ENCODE measurements at places on chromosomes 1 and 21. TPM values are rescaled to one million over a fixed set of nuclear protein-coding genes. Genes with fewer than 3 reads are reported as not detected.

Gene BARHL2
- not detected for total RNA-seq

Gene COL9A2
- total RNA-seq = not detected

Gene HJV
- not detected for total RNA-seq

- DNase-seq = no peak
These were observed 15.2 kb downstream of the SSX2IP start for GRCh38 chr1:84675106-84675505.

GRCh38 chr1:39679821-39680220 is 7.9 kb upstream of the NT5C1A start:
- no peak for DNase-seq

GRCh38 chr1:11855430-11855829 is 3.3 kb downstream of the NPPB start:
- no peak for DNase-seq

- DNase-seq = no peak
These were observed 356.4 kb upstream of the ST6GALNAC5 start for GRCh38 chr1:76510672-76511557.

DNA sequence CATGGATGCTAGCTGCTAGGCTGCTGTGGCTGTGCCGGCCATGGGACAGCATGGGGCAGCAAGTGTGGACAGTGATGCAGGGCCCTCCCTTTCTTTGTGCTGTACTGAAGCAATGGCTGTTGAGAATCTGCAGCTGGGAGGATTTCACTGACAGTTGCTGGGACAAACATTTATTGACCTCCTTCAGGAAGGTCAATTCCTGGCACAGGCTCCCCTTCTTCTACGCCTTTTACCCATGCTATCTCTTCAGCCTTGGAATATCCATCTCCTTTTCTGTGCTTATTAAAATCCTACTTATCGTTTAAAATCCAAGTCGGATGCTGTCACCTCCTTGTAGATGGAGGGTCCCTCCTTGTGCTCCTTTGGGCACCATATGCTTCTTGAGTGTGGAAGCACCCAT is 213.1 kb upstream of the USP24 start:
- DNase-seq = no peak

DNA sequence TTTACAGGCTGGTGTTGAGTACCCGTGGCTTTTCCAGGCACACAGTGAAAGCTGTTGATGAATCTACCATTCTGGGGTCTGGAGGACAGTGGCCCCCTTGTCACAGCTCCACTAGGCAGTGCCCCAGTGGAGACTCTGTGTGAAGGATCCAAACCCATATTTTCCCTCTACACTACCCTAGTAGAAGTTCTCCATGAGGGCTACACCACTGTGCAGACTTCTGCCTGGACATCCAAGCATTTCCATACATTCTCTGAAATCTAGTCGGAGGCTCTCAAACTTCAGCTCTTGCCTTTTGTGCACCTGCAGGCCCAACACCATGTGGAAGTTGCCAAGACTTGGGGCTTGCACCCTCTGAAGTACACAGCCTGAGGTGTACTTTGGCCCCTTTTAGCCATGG is 227.8 kb downstream of the BACH1 start:
- DNase-seq = no peak

Gene LCE2A
- not detected for total RNA-seq

DNA sequence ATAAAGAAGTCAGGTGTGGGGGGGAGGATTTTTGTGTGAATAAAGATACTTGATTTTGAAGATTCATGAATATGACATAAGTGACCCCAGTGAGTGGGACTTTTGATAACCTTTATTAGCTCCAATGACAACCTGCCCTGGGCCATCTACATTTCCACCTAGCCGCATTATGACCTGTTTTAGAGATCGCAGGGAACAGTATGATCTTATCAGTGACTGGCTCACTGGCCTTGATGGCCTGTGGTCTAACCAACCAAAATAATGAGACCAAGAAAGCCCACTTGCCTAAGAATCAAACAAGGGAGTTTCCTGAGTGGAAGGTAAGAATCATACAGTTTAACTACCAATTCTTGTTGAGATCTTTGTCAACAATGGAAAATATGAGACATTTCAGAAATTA is 1.8 kb downstream of the ELAPOR1 start:
- no peak for DNase-seq

DNA sequence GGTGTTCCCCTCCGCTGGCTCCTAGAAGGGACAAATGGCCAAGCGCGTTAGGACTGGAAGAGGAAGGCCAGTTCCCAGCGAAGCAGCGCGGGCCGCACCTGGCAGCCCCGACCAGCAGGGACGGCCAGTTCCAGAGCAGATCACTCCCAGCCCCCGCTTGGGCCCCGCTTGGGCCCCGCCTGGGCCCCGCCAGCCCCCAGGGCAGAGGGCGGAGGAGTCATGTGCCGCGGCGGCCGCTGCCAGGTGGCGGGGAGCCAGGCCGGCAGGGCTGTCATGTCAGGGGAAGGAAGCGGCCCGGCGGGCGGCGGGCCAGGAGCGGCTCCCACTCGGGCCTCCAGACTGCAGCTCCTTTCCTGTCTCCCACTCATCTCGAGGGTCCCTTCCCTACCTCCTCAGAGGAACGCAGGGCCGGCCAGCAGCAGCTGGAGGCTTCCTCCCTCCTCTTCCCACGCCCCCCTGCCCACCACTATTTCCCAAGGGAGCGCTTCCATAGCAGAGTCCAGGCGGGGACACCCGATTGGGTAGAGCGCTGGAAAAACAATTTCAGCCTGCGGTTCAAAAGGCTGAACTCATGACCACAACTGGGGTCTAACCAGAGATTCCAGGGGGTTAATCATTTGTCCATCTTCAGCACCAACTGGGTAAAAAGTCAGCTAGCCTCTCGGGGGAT is 16.5 kb downstream of the ZNF697 start:
- peak; percentile 83 for DNase-seq

DNA sequence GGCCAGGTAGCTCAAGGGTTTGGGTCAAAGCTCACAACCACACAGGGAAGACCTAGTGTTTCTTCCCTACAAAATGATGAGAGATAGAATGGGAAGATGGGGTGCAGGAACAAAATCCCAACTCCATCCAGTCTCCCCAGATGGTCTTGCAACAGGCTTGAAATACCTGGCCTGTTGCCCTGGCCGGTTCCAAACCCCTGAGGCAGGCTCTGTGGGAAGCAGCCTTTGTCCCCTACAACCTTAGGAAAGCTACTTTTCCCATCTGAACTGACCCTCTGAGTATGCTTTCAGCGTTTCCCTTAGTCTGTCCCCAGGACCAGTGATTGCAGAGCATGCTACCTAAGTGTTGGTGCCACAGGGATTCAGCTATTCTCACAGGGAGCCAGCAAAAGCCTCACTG is 104.0 kb downstream of the GDAP2 start:
- DNase-seq = peak; percentile 75

DNA sequence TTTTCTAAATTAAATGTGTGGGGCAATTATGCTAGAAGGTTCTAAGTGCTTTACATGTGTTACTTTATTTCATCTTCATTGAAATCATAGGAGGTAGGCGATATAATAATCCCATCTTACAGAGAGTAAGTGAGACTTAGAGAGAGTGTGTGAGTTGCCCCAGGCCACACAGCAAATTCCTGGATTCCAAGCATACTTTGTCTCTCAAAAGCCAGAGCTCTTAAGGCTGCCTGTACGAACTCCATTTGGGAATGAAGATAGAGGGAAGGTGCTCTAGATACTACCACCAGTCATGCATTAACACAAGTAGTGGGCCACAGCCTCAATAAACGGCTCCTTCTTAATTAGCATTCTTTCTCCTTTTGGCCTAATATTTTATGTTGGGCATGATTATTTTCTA is 170.1 kb downstream of the SIPA1L2 start:
- no peak for DNase-seq

GRCh38 chr1:2345297-2346075 is 45.9 kb downstream of the MORN1 start:
- DNase-seq = no peak

GRCh38 chr1:153678519-153679336 is at the start of gene NPR1:
Gene NPR1 (plus strand): TSS chr1:153678688. CDS start chr1:153679109, 421 bp downstream.
- no peak for DNase-seq

Gene WARS2
- total RNA-seq = 17.4 TPM

Gene PRKACB
- total RNA-seq = 12.8 TPM

DNA sequence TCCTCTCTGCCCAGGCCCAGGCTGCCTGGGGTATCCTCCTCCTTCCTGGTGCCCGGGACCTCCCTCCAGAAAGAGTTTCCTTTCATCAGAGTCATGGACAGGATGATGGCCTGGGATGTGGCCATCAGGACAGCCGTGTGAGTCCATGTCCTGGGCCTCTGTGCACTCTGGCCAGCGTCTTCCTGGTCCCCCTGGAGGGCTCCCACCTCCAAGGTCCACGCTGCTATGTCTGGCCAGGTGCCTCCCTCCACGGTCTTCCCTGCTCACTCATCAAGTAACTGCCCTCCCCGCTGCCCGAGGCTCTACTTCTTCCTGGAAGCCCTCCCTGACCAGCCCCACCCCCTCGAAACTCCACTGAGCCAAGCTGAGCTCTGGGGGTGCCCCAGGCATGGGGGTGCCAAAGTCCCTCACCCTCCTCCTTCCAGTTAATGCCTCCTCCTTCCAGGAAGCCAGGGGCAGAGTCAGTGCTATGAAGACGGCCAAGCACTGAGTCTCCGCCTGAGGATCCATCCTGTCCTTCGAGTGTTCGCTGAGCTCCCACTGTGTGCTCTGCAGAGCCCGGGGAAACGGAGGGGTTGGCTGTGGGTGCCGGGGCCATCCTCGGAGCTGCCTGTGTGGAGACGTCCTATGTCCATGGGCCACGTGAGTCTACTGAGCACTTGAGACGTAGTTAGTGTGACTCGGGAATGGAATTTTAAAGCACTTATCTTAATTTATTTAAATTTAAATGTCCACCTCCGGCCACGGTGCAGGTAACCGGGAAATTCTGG is 28.5 kb upstream of the TTC34 start:
- no peak for DNase-seq

Gene ESPN
- total RNA-seq = not detected

GRCh38 chr1:160829766-160830165 is 32.9 kb downstream of the CD244 start:
- no peak for DNase-seq

Gene KLHDC9
- not detected for total RNA-seq

GRCh38 chr1:36207339-36207738 is 16.9 kb upstream of the THRAP3 start:
- peak; percentile 39 for DNase-seq

Gene TSPAN1
- 41.7 TPM for total RNA-seq

DNA sequence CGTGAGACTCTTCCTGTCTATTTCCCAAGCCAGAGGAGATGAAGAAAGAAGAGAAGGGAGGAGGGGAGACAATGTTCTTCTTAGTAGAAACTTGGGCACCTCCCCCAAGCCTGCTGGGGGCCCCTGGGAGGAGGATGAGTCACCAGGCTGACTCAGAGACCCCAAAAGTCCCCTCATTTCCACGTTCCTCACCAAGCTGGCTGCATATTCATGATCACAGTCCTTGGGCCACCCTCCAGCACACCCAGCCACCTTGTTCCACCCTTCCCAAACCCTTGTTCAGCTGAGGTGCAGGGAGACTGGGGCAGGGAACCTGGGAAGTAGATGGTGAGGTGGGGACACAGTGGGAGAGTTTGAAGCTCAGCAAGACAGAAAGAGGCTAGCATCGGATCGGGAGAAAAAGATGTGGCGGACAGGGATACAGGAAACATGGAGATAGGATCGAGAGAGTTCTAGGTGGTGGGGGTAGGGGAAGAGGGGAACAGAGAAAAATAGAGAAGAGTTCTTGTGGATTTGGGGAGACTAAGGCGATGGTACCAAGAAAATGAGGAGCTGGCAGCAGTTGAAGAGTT is 712 bp downstream of the RAB13 start:
- peak; percentile 77 for DNase-seq

- DNase-seq = peak; percentile 68
These were observed 182.6 kb downstream of the VAV3 start for GRCh38 chr1:107782217-107782845.

- no peak for DNase-seq
These were observed 30.9 kb upstream of the NEXN start for GRCh38 chr1:77857552-77857951.

GRCh38 chr1:154847891-154848290 is 22.2 kb downstream of the KCNN3 start:
- DNase-seq = peak; percentile 20

Gene NTMT2
- total RNA-seq = not detected

- no peak for DNase-seq
These were observed 10.5 kb downstream of the KIF21B start for GRCh38 chr1:201013031-201013485.

Data from MCF 10A (cell line).